NCI-H1417 treated with DMSO at 0.1 percent for 48 hours (cell line): ENCODE measurements at places on chromosomes 3 and 15.

DNA sequence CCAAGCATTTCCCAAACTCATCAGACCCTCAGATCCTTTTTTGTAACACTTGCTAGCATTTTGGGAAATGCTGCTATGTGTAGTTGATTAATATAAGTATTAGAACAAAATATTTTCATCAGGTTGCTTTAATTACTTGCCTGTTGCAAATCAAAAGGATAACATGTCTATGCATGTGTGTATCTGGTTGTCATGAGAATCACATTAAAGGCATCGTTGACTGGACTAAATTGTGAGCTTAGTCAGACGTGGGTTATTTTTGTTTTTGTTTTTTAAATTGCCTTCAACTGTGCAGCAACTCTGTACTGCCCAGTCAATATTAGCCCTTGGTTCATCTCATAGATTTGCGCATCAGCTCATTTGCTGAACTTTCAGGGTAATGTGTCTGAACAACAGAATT, 81.6 kb downstream of the SLMAP start:
- DNase-seq, result no peak

DNA sequence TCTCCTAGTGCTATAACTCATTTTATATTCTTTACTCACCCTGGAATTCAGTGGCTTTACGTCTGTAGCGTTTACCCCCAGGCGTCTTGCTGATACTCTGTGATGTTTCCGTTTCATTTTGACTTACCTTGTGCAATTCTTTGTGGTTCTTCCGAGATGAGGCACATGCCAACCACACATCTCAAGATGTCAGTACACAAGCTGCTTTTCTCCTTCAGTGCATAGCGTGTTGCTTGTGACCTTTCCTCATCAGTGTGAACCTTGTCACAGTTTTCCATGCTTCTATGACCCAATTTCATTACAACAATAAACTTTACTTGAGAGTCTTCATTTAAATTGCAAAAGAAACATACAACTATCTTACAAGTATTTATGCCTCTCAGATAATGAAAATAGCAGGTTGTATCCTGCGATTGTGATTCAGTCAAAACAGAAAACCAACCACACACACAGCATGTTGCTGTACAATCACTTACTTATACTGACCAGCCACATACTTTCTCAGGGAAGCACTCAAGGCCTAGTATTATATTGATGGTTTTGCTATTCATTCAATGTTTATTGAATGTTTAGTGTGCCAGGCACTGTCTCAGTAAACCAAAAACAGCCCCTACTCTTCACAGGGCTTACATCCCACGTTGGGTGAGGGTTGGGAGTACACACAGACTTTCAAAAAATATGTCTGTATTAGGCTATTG, 4.6 kb upstream of the TBL1XR1 start:
- DNase-seq, result no peak

GRCh38 chr3:40192628-40193027, 116.9 kb upstream of the EIF1B start:
- DNase-seq, result no peak

GRCh38 chr3:183911763-183912506, 27.3 kb upstream of the PARL start:
- no peak for DNase-seq

GRCh38 chr3:140177943-140178342, 243.0 kb downstream of the CLSTN2 start:
- DNase-seq, result no peak

DNA sequence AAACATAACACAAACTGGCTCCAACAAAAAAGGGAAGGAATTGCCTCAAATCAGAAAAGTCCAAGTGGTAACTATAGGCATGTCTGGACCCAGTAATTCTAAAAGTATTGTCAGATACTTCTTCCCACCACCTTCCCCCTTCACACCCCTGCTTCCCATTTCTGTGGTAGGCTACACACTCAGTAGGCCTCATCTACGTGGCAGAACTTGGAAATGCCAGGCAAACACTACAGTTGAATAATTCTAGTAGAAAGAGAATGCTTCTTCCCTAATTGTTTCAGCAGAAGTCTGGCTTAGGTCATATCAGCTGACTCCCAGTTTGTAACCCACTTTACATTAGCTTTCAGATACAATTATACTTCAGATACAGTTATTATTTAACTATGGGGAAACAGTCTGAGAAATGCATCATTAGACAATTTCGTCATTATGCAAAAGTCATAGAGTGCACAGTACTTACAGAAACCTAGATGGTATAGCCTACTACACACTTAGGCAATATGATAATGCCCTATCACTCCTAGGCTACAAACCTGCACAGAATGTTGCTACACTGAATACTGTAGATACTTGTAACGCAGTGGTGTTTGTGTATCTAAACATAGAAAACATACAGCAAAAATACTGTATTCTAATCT, 6.4 kb downstream of the SETMAR start:
- no peak for DNase-seq

DNA sequence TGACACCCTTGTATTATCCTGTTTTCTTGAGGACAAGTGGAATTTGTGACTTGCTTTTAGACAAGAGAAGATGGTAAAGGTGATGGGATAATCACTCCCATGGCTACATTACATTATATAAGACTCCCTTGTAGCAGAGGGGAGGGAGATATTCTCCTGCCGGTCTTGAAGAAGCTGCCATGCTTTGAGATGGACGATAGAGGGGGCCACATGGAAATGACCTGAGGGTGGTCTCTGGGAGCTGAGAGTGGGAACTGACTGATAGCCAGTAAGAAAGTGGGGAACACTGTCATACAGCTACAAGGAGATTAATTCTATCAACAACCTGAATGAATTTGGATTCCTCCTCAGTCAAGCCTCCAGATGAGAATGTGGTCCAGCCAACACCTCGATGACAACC, 540.1 kb downstream of the NTRK3 start:
- DNase-seq, result no peak
